Common myeloid progenitor, CD34-positive (primary cell): ENCODE measurements at places on chromosomes 5 and 9.
A peak's percentile ranks its signal among the peaks of the same experiment; 100 is the strongest.

GRCh38 chr5:77444356-77444755, 47.8 kb downstream of the WDR41 start:
- DNase-seq, result no peak

- DNase-seq, result no peak
Measured at GRCh38 chr5:55850839-55851674, at the start of gene IL31RA. TSS of gene IL31RA (plus strand) at chr5:55851357. CDS start at chr5:55851571, 214 bp downstream.

GRCh38 chr5:127916885-127917573, 166.5 kb upstream of the SLC12A2 start:
- DNase-seq, result peak; percentile 16

GRCh38 chr9:2856400-2856799, 12.5 kb upstream of the PUM3 start:
- DNase-seq, result no peak

DNA sequence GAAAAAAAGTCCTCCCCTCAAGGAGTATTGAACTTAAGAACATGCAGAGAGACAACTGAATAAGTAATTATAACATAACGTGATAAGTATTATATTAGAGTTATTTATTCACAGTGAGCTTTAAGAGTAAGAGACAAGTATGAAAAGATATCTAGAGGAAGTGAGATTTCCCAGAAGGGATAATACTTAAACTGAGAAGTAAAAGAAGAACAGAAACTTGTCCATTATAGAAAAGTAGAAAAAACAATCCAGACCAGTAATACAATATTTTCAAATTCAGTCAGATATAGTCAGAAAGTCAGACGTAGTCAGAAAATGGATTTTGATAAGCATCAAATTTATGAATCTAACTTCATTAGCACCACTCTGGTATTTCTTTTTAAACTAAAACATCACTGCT, 613.0 kb upstream of the CCNG1 start:
- DNase-seq, result no peak

GRCh38 chr9:32340361-32340760, 44.1 kb upstream of the ACO1 start:
- no peak for DNase-seq

DNA sequence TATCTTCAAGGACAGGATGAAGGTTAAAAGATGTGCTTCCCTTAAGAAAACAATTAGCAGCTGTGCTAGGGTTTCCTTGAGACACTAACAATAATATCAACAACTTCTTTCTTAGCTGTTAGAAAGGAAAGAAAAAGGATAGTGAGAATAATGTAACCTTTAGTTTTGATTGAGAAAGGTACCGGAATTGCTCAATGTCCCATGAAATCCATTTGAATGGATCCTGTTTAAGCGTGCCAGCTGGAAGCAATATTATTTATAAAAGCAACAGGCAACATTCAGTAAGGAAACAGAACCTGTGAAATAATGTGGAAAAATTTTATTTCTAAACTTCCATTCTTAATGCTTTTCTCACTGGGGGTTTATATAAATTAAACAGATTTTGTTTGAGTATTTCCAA, 120.9 kb downstream of the CCDC192 start:
- no peak for DNase-seq

GRCh38 chr9:73143711-73144328, 7.8 kb upstream of the ANXA1 start:
- peak; percentile 57 for DNase-seq

GRCh38 chr5:126917918-126918614, 112.3 kb downstream of the MARCHF3 start:
- DNase-seq, result no peak

DNA sequence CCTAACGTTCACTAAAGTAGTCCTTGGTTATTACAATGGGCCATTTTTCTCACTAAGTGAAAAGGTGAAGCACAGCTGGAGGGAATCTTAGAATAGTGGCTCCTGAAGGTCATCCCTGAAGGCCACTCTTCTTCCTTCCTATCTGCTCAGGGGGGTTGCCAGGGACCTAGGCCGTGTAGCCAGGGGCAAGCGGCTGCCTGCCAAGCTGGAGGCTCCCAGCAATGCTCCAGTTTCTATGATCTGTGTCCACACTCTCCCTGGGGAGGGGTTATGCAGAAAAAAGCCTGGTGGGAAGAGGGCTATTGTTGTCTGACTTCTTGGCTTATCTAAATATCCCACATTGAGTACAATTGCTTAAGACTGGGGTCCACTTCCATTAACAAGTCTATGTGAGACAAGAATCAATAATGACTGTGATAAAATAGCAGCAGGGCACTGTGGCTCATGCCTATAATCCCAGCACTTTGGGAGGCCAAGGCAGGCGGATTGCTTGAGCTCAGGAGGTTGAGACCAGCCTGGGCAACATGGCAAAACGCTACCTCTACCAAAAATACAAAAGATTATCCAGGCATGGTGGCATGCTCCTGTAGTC, 3.8 kb downstream of the NMRK1 start:
- no peak for DNase-seq

- DNase-seq, result no peak
Measured at GRCh38 chr5:11596185-11596584, 308.1 kb downstream of the CTNND2 start.

DNA sequence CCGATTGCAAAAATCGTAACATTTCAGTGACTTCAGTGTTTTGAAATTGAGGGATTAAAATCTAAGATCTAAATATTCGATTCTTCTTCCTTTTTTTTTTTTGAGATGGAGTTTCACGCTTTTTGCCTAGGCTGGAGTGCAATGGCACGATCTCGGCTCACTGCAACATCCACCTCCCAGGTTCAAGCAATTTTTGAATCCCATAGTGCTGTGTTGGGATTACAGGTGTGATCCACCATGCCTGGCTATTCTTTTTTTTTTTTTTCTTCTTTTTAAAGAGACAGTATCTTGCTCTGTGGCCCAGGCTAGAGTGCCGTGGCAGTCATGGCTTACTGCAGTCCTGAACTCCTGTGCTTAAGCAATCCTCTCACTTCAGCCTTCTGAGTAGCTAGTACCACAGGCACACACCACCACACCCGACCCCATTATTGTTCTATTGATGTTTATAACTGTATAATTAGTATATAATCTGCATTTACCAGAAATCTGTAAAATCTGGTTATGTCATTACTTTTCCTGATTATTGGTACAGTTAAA, 42.7 kb downstream of the NSD1 start:
- DNase-seq, result no peak

DNA sequence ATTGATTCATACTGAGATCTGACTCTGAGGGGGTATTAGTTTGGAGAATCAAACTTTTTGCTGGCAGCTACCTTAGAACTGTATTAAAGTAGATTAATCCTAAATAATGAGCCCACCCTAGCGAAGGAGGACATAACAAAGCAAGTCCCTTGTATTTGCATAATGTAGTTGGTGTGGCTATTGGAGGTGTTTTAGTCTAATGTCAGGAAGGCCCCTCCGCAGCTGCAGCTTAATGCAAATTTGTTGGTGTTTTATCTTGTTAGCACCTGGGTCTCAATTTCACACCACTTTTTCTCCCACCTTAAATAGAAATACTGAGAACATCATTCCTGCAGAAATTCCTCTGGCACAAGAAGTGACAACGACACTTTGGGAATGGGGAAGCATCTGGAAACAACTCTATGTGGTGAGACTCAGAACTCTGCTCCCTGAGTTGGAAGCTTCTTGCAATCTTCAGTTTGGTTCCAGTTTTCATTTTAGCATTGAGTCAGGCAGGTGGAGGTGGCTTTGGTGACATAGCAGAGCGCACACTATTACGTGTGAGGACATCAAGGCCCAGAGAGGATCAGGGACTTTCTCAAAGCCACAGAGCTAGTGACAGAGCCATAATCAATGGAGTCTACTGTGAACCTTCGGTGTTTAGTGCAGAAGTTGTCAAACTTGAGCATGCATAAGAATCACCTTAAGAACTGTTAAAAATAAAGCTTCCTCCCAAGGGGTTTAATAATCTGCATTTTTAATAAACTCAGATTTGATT, 33.9 kb downstream of the DOCK2 start:
- DNase-seq, result no peak

DNA sequence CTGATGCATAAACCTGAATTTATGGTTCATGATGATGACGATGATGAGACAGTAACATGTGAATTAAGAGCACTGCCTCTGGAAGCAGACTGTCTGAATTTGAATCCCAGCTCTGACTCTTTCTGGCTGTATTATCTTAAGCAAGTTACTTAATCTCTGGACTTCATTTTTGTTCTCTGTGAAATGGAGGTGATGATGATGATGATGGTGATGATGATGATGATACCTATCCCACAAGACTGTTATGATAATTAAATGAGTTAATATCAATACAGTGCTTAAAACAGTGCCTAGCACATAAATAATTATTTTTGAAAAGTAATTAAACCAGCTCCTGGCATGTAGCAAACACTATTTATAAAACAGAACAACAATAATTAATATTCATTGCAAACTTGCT, 13.2 kb upstream of the AGGF1 start:
- no peak for DNase-seq

- DNase-seq, result no peak
Measured at GRCh38 chr5:149452665-149453617, 73.8 kb upstream of the IL17B start.

DNA sequence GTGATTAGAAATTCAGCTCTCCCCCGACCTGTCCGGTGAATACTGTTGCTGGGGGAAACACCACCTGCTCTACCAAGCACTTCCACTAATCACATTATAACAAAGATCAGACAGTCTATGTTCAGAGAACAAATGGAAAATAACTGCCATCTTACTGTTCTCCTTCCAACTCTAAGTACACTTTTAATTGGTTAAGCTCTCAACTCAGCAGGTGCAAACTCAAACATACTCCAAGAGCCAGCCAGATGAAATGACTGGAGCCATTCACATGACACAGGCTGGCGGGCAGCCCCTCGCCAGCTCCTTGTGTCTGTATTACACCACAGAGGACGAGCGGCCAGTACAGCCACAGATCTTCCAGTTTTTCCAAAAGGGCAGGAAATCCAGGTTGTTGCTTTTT, 16.1 kb downstream of the LIFR start:
- DNase-seq, result no peak

- DNase-seq, result no peak
Measured at GRCh38 chr5:31770132-31770720, 131.3 kb downstream of the PDZD2 start.

- no peak for DNase-seq
Measured at GRCh38 chr5:127297348-127298035, 6.9 kb downstream of the MEGF10 start.

GRCh38 chr9:77807846-77808750, 160.0 kb upstream of the GNA14 start:
- no peak for DNase-seq
